ENCODE measurements at places on chromosomes 11 and 22.

- peak; percentile 12 for DNase-seq
Measured at GRCh38 chr11:47593934-47594855, at the start of gene C1QTNF4. Gene C1QTNF4, minus strand, starts transcription at chr11:47594411. Its CDS starts 3,601 bp downstream, at chr11:47590810.

DNA sequence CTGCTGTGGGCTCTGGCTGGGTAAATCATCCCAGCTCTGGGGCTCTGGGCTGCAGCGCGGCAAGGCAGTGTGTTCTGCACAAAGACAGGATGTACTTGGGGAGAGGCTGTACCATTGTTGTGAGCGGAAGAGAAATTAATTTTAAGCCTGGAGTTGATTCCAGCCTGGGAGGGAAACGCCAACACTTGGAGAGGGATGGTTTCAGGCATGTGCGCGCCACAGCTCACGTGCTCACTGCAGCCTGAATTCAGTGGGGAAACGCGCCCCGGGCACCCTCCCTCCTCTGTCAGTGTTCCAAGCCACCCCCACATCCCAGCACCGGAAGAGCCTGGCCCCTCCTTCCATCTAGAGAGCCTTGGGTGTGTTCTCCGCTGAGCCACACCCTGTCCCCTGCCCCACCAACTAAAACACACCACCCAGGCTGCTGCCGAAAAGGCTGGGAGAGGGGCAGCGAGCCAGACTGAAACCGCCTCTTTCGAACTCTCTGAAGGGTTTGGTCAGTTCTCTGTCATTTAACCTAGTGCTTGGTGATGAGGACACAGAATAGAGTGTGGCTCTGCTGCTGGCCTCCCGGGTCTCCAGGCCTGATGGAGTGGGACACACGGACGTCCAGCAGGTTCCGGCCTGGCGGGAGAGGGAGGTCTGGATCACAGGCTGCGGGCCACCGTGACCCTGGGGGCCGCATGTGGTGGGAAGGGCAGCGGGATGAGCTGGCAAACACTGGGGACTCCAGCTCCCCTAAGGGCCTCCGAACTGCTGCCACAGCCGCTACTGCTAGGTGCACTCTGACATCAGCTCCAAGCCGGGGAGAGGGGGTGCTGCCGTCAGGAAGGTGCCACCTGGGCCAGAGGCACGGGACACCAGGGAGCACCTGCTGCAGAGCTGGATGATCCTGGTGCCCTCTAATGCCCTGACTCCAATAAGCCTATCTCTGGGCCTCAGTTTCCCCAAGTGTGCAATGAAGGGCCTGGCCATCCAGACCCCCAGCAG, 230.8 kb downstream of the CTTN start:
- no peak for DNase-seq

DNA sequence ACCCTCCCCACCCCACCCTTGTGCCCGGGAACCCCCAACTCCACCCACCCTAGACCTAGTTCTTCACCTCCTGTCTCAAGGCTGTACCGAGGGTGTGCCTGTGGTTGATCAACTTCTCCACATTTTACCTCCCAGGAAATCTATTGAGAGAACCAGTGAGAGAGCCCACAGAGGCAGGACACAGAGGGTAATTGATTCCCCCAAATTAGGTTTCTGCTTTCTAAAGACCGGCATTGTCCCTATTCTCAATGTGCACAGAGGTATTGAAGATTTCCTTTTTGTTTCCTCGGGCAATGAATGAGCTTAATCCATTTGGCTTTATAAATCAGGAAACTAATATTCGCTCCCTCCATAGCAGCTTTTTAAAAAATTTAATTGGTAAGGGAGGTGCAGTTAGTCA, 6.0 kb upstream of the LMO1 start:
- no peak for DNase-seq

DNA sequence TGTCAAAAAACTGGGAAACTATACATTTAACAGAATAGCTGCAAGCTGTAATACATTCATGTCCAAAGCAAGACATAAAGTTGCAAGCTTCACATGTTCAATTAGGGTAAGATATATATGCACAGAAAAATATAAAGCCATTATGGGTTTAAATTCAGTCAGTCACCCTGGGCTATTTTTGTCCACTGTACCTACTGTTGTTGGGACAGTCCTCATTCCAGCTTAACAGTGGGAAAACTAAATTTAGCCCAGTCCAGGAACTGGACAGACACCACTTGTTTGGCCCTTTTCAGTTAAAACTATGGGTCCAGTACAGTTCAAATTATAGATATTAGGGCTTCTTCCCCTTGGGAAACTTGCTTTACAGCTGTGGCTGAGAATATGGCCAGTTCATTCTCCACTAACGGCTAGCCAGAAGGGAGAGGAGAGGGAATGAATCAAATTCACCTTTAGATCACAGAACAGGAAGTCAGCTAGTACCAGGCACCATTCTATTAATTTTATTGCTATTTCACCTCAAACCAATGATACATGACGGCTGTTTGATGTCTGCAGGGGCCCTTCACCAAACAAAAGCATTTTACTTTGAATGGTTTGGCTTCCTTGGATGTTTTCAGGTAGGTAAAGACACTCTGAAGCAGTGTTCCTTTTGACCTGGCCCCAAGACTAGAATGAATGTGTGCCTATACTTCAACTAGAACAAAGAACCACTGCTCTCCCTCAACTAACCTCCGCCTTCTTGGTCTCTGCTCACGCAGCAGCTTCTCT, 22.2 kb downstream of the ZNF280B start:
- no peak for DNase-seq

- DNase-seq: no peak
Measured at GRCh38 chr11:109298865-109299264, 123.1 kb upstream of the C11orf87 start.

DNA sequence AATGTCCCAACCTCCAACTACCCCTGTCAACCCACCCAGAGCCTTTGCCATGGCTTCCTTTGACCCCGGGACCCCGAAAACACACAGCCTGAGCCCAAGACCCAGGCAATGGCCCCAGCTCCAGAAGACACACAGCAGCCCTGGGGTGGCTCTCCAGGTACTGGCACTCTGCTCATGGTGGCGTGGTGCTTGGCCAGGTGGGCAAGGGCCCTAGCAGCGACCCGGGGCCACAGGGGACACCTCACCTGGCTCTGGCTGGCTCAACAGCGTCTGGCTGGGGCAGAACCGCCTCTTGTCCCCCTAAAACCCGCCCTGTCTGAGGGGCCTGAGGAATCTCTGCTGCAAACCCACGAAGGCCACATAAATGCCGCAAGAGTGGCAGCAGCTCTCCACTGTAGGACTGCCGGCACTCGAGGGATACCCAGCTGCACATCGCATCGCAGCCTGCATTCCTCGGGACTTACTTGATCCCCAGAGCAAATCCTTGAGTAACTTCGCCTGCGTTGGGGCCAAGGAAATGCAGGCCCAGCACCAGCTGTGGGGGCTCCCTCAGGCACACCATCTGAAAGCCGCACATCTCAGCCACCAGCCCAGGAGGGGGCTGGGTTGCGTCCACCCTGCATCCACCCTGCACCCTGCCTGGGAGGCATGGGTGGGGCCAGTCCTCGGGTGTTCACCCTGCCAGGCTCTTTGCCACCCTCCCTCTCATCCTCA, 23.1 kb upstream of the GNB1L start:
- no peak for DNase-seq

DNA sequence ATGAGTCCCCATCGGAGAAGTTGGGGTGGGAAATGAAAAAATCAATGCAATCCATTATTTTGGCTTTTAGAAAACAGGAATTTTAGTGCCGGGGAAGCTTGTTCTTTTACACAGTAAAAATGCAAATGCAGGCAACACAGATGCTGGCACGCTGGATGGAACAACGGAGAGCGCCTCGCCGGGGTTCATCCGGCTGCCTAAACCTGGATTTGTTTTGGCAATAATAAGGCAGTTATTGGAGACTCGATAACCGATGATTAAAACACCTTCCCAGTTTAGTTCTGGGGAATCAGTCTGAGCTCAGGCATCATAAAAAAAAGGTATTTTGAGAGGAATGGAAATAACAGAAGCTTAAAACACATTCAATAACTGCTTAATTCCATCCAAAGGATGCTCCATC, 2.9 kb downstream of the DSCAML1 start:
- no peak for DNase-seq

GRCh38 chr11:17778352-17778751, 43.8 kb downstream of the KCNC1 start:
- DNase-seq: no peak

- DNase-seq: no peak
Measured at GRCh38 chr11:81165164-81165563, 1568.5 kb downstream of the FAM181B start.

- peak; percentile 37 for DNase-seq
Measured at GRCh38 chr11:64233913-64234586, at the start of gene VEGFB. Gene VEGFB, plus strand, starts transcription at chr11:64234584. Its CDS starts 250 bp downstream, at chr11:64234834.

- no peak for DNase-seq
Measured at GRCh38 chr11:60077216-60077817, 11.1 kb upstream of the MS4A2 start.

DNA sequence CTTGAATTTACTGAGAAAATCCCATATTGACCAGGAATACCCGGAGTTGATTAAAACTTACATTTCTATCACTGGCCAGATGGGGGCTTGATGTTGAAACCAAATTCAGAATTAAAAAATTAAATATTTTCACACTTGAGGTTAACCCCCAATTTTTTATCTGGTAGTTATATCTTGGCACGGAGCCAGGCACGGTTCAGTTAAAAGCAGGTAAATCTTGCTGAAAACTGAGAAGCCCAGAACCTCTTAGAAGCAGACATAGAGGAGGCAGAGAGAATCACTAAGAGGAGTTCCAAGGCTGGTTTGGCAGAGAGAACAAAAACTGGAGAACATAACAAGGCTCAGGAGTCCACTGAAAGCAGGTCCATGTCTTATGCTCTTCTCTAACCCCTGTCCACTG, 77.7 kb downstream of the USP35 start:
- DNase-seq: peak; percentile 89

GRCh38 chr22:31138126-31138525, 2.2 kb downstream of the PLA2G3 start:
- DNase-seq: no peak

- no peak for DNase-seq
Measured at GRCh38 chr11:45092901-45093760, 53.3 kb upstream of the PRDM11 start.

GRCh38 chr22:17562906-17563870, at the start of gene SLC25A18:
Gene SLC25A18, plus strand, starts transcription at chr22:17563498. Its CDS starts 16,447 bp downstream, at chr22:17579945.
- no peak for DNase-seq

- DNase-seq: no peak
Measured at GRCh38 chr22:25372000-25372595, 152.7 kb downstream of the CRYBB2 start.

DNA sequence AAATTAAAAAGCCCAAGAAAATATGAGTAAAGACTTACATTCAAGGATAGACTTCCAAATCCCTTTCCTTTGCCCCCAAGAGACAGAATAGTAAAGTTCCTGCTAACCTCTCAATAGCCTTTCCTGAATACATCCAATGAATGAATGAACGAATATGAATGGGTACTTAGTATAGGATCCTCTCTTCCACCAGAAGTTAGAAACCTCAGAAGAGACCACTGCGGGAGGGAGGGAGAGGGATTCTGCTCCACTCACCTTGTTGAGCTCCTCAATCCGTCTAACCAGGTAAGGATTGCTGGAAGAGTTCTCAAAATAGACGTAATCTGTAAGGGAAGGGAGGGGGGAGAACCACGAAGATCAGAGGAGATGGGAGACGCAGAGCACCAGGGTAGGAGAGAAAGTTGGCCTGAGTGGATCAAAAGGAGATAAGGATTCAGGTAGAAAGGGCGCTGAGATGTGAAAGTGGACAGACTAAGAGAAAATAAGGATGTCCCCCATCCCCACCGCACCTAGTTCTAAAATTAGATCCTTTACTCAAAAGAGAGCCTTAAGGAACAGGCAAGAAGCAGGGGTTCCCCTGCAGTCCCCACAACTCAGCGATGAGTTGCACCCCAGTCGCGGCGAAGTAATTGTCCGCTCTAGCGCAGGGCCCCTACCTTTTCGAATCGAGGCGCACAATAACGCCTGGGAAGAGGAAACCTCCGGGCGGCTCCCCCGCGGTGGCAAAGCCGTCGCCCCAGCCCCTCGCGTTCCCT, 1.1 kb downstream of the MTA2 start:
- DNase-seq: no peak

DNA sequence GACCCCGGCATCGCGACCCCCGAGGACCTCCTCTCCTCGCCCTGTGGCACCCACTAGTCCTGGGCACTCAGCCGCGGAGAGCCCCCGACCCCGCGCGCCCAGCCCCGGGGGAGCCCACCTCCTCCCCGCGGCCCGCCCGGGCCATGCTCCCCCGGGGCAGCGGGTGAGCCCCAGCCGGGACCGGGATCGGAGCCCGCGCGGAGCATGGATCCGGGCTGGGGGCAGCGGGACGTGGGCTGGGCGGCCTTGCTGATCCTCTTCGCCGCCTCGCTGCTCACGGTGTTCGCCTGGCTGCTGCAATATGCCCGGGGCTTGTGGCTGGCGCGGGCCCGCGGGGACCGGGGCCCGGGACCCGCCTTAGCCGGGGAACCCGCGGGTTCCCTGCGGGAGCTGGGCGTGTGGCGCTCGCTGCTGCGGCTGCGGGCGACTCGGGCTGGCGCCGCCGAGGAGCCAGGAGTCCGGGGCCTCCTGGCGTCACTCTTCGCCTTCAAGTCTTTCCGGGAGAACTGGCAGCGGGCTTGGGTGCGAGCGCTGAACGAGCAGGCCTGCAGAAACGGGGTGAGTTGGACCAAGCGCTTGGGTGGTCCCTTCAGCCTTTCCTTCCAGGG, 498 bp downstream of the C2CD2L start:
- DNase-seq: no peak
